ENCODE measurements at places on chromosomes 16 and 17. TPM values are rescaled to one million over a fixed set of nuclear protein-coding genes. Genes with fewer than 3 reads are reported as not detected.

The COX10 gene
- 105 TPM for total RNA-seq

The MMP28 gene
- not detected for total RNA-seq

The NAGS gene
- total RNA-seq = 1.9 TPM

The OR2C1 gene
- total RNA-seq = not detected

The INTS2 gene
- total RNA-seq = 28.0 TPM

The SGCA gene
- total RNA-seq = 43.2 TPM

The FA2H gene
- not detected for total RNA-seq

The CBFA2T3 gene
- 1.8 TPM for total RNA-seq

The PRSS21 gene
- not detected for total RNA-seq

The LCAT gene
- total RNA-seq = 2.3 TPM

The SLC25A11 gene
- total RNA-seq = 45.3 TPM

The GJD3 gene
- total RNA-seq = not detected

The APOBR gene
- total RNA-seq = not detected

The TVP23B gene
- total RNA-seq = 82.2 TPM

The PROCA1 gene
- total RNA-seq = 5.4 TPM

The DNASE1L2 gene
- 1.7 TPM for total RNA-seq

The PPP1R9B gene
- 32.1 TPM for total RNA-seq

The TEKT1 gene
- total RNA-seq = not detected

The ITGB3 gene
- total RNA-seq = 28.9 TPM

The CCL14 gene
- not detected for total RNA-seq

The CLEC18B gene
- not detected for total RNA-seq

The TBKBP1 gene
- 14.4 TPM for total RNA-seq

The C16orf86 gene
- 0.96 TPM for total RNA-seq

The OR4D1 gene
- total RNA-seq = not detected

The UNC13D gene
- total RNA-seq = 1.4 TPM

The FOXK2 gene
- 87.6 TPM for total RNA-seq

The EVPLL gene
- total RNA-seq = not detected
